Activated CD4-positive, alpha-beta T cell treated with anti-CD3 and anti-CD28 coated beads, Interleukin-2, amount 50 U/mL, for 16 hours (primary cell): ENCODE measurements at places on chromosomes 13 and 19.

DNA sequence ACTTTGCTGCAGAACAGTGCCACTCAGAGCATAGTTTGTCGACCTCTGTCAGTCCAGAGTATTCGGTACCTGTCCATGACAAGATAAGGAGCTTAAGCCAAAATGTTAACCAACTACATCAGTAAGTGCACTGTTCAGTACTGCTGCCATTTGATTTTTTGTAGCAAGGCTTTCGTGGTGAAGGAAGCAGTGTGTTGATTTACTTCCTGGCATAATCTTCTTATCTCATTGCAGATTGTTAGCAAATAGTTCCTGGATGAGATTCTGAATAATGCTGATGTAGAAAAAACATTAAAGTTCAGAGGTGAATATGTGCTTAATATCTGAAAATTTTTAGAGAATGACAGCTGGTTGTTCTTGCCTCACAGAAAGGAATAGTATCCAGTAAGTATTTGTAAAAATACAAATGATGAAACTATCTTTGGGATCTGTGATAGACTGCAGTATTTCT lies 85.7 kb downstream of the LRRC63 start:
- DNase-seq, result no peak

DNA sequence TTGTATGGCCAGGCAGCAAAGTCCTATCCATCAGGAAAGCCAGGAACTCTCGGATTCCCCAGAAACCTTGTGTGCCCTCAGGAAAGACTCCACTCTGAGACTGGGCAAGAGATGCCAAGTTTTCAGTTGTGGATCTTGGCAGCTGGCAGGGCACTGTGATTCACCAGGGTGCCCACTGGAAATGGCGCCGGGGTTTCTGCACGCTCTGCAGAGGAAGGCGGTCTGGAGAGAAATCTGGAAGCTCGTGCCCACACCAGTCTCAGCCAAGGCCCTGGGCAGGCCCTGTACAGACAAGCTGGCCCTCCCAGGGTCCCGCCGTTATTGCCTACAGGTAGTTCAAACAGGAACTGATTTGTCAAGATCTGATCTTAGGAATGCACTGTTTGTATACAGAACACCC lies 4.9 kb downstream of the NAPA start:
- no peak for DNase-seq

- DNase-seq, result no peak
Measured at GRCh38 chr19:13554506-13555240, 48.4 kb upstream of the CACNA1A start.

DNA sequence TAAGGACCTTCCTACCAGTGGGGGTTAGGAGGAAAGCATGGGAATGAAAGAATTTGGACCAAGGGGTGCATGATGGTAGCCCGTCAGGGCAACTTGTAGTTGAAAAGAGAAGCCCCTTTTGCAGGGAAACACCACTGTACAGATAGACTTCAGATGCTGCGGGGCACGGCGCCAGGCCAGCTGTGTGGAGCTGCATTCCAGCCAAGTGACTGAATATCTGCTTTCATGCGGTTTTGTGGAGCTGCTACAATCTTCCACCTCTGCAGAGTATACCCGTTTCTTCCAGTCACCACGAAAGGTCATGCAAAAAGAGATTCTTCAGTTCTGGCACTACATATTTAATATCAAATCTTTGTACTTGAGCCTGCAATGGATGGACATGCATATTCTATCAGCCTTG lies 104.7 kb downstream of the RGCC start:
- DNase-seq, result no peak

- no peak for DNase-seq
Measured at GRCh38 chr13:70732611-70733010, 624.4 kb upstream of the KLHL1 start.

DNA sequence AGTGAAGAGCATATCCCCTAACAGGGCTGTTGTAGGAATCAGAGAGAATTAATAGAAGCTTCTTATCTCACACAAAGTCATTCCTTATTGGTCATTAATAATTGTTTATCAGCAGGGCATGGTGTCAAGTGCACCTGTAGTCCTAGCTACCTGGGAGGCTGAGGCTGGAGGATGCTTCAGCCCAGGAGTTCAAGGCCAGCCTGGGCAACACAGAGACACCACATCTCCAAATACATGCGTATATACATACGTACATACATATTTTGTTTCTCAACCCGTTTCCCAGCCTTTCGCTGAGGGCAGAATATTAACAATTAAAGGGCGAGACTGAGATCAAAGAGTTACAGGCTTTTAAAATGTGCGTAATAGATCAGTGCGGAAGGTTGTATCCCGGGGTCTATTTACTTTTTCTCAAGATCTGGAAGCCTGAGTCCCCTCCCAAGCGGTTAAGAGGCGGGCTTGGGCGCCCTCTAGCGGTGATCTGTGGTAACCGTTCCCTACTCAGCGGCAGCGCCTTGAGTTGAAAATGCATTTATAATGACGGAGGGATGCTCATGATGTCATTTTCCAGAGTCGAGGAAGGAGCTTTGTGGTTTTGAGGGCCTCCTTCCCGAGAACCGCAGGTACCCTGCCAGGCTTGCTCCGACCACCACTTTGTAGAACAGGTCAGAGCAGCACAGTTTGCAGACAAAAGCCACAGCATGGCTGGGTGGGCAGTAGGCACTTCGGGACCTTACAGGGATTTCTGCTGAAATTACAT lies 169.6 kb upstream of the GPR12 start:
- DNase-seq, result peak; percentile 74

DNA sequence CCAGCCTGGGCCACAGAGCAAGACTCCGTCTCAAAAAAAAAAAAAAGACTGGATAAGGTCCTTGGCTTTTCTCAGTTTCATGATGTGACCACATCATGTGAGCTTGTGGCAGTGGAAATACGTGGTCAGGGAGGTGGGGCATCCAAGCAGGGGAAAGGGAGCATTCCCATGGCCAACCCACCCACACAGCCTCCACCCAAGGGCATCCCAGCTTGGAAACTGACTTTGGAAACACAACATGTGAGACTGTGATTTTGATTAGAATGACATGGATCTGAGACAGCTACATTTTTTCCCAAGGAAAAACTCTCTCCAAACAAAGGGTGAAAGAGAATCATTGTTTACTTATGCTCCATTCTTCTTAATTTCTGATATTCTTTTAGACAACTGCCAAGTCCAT lies 405.0 kb upstream of the ZNF507 start:
- DNase-seq, result no peak

DNA sequence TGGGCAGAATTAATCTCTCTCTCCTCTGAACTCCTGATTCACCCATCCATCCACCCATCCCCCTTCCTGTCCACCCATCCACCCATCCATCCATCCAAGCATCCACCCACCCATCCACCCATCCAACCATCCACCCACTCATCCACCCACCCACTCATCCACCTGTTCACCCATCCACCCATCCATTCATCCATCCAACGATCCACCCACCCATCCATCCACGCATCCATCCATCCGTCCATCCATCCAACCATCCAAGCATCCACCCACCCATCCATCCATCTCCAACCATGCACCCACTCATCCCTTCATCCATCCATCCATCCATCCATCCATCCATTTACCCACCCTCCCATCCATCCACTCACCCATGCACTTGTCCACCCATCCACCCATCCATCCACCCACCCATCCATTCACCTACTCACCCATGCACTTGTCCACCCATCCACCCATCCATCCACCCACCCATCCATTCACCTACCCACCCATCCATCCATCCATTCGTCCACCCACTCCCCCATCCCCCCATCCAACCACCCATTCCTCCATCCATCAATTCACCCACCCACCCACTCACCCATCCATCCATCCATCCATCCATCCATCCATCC lies 18.7 kb downstream of the MEX3D start:
- no peak for DNase-seq

- peak; percentile 67 for DNase-seq
Measured at GRCh38 chr19:7799640-7800355, 30.2 kb upstream of the EVI5L start.

GRCh38 chr19:51820831-51821446 lies 26.0 kb downstream of the FPR3 start:
- no peak for DNase-seq

GRCh38 chr19:9863759-9864158 lies 28.6 kb downstream of the PIN1 start:
- no peak for DNase-seq

DNA sequence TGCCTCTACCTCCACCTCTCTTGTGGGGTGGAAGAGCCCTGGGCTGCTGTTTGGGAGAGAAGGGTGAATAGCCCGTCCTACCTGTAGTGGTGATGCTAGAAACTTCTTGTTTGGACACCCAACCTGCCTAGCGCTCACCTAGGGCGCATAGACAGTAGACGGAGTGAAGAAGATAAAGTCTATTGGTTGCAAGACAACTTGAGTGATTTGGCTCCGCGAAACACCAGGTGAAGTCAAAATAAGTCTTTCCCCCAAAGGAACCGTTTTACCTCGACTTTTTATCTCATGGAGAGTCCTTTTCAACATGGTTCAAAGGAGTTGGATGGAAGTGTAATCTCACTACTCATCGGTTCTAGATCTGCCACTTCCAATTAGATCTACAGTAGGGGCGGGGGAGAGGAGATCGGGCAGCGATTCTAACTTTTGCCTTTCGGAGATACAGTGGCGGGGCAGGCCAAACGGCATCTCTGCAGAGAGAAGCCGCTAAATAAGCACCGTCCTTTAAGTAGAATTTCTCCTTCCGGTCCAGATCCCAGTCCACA lies 694 bp upstream of the ZIC5 start:
- no peak for DNase-seq

DNA sequence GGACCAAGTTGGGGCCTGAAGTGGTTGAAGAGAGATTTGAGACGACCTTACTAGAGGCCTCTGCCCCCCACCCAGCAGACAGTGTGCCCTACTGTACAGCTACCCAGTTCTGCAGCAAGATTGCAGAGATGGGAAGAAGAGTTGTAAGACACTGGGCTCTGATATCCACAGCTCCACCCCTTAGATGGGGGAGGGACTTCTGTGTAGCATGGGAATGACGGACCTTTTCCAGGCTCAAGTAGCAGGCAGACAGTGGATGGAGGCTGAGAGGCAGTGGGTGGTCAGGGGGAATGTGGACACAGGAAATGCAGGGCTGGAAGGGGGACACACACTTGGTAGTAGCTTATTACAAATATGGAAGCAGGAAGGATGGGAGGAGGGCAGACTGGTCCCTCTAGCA lies 13.0 kb downstream of the LRFN3 start:
- no peak for DNase-seq

- DNase-seq, result no peak
Measured at GRCh38 chr13:68666774-68667397, 1436.8 kb upstream of the PCDH9 start.

DNA sequence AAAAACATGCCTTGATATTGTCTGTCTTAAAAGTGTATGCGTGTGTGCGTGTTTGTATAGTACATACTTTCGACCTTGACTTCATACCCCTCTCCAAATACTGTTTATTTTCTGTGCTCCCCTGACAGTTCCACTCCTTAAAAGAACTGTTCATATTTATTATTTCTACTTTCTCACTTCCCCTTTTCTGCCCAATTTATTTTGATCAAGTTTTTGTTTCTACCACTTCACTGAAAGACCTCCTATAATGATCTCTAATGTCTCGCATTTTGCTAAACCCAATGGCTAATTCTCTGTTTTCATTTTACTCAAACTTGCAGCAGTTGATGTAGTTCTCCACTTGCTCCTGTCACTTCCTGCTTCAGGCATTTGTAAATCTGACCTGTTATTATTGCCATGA lies 426.1 kb upstream of the KLF12 start:
- DNase-seq, result no peak

- no peak for DNase-seq
Measured at GRCh38 chr19:19526581-19527370, 1.9 kb upstream of the YJEFN3 start.

DNA sequence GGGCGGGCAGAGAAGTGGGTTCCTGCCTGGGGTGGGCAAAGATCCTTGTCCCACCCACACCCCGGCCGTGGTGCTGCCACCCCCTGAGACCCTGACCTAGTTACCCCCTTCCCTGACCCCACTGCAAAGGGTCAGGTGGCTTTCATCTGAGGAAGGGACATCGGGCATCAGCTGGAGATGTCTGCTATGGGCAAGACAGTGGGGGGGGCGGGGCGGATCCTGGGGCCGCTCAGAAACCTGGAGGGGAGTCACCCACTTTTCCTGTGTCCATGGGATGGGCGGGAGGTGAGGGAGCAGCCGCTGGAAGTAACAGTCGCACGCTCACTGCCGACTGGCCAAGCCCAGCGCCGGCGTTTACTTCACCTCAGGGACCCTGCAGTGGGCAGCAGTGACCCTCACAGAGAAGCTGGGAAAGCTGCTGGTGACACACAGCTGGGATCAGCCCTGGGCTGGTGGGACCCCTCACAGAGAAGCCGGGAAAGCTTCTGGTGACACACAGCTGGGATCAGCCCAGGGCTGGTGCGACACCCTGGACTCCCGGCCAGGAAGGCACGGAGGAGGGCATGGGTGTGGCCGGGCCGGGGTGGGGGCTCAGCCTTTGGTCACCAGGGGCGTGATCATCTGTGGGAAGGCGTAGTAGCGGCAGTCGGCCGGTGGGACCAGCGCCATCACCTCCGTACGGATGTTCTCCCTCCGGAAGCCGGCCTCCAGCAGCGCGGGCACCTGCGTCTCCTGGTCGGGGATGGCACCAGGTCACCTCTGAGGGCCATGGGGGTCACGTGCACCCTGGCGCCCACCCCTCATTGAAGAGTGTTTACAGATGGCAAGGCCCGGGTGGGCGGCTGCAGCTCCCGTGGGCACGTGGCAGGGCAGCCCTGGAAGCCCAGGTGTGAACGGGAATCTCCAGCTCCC lies 4.3 kb downstream of the GAMT start:
- DNase-seq, result no peak

DNA sequence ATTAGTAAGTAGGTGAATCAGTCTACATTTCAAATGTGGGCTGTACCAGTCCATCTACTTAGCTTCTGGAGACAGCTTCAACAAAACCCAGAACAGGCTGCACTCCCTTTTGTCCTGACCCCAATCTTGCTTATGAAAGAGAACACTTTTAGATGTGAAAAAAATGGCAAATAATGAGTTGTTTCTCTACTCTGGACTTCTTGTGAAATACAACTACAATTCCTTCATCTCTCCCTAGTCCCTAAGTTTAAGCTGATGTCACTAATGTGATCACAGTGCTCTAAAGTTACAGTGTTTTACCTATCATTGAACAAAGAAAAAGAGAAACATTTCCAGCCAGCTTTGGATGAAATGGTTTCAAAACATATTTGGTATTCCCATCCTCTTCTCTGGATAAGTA lies 183.9 kb downstream of the LHFPL6 start:
- no peak for DNase-seq

DNA sequence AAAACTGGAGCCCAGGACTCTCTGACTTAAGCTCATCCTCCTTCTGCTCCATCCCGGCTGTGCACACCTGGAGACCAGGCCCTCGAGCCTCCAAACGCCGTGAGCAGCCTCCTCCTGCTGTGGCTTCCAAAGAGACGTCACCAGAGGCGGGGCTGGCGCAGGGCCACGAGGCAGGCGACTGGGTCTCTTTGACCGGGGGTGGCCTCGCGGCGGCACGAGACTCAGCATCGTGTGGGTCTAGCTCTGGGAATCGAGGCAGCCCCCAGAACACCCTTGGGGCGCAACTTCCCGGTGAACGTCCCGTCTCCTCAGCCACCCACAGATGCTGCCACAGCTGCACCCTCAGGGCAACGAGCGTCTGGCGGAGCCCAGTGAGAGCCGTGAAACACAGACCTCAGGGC lies 22.8 kb downstream of the RASA3 start:
- no peak for DNase-seq

GRCh38 chr19:53873773-53874605 lies 6.3 kb downstream of the MYADM start:
- no peak for DNase-seq
